ENCODE measurements at places on chromosomes 12 and 14.

- no peak for DNase-seq
These were observed 98.9 kb downstream of the ARID2 start for GRCh38 chr12:45828402-45828801.

- DNase-seq = no peak
These were observed 227.9 kb downstream of the SLC25A21 start for GRCh38 chr14:36944307-36945010.

- no peak for DNase-seq
These were observed 2.1 kb downstream of the ATP2B1 start for GRCh38 chr12:89706551-89706950.

GRCh38 chr12:119014368-119014767, 33.0 kb downstream of the SRRM4 start:
- DNase-seq = no peak

DNA sequence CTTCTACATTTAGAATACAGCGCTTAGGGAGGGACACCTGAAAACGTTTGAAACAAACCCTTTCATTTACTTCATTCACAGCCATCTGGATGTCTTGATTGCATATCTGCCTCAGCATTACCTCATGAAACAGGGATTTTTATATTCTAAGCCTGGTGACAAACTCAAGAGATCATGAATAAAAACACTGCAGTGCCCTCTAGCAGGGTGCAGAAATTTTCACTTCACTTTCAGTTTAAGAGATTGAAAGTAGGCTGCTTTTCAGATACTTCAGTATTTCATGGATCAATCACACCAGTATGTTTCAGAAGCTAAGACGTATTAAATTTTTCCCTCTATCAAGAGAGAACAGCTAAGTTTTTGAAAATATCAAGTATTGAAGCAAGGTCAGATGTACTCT, 467.8 kb downstream of the MDGA2 start:
- DNase-seq = peak; percentile 27

- DNase-seq = no peak
These were observed 22.2 kb downstream of the RTRAF start for GRCh38 chr14:52011523-52011922.

DNA sequence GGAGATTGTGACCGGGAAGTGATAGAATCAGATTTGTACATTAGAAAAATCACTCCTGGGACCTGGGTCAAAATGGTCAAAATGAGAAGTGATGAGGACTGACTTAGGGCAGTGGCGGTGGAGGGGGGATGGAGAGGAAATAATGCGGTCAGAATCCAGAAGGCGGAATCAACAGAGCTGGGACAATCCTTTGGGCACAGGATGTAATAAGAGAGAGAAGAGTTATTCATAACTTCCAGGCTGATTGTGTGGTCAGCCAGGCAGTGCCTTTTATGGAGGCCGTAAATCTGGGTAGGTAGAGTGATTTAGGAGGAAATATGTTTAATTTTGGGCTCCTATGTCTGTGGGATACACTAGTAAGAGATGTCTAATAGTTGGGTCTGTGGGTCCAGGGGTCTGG, 21.6 kb downstream of the FBXL14 start:
- no peak for DNase-seq

DNA sequence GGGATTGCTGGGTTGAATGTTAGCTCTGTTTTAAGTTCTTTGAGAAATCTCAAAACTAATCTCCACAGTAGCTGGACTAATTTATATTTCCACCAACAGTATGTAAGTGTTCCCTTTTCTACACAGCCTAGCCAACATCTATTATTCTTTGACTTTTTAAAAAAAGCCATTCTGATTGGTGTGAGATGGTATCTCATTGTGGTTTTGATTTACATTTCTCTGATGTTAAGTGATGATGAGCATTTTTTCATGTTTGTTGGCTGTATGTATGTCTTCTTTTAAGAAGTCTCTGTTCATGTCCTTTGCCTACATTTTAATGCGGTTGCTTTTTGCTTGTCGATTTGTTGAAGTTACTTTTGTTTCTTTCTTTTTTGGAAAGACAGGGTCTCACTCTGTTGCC, 301.1 kb upstream of the OR4E1 start:
- DNase-seq = no peak

DNA sequence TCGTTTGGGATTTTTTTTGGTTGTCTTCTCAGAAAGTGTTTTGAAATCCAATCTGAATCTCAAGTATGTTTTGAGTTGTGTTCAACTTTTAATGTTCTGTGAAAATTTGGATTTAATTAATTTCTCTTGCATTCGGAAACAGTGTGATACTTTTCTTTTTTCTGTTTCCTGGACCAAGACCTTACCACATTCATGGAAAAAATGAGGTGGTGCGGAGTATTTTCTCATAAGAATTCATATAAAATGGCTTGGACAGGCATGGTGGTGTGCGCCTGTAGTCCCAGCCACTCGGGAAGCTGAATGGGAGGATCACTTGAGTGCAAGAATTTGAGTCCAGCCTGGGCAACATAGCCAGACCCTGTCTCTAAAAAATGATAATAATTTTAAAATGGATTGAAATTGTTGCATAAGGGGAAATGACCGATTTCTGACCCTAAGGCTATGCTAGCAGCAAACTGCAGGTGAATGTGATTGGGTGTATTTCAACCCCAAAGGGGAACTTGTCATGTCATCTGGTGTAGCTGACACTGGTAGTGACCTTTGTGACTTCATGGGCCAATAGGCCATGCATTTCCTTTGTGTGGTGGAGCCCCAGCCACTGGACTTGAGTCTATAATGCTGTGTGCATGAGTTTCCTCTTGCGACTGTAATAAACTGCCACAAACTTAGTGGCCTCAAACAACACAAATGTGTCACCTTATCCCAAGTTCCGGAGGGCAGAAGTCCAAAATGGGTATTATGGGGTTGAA, 123.5 kb upstream of the RFLNA start:
- no peak for DNase-seq

DNA sequence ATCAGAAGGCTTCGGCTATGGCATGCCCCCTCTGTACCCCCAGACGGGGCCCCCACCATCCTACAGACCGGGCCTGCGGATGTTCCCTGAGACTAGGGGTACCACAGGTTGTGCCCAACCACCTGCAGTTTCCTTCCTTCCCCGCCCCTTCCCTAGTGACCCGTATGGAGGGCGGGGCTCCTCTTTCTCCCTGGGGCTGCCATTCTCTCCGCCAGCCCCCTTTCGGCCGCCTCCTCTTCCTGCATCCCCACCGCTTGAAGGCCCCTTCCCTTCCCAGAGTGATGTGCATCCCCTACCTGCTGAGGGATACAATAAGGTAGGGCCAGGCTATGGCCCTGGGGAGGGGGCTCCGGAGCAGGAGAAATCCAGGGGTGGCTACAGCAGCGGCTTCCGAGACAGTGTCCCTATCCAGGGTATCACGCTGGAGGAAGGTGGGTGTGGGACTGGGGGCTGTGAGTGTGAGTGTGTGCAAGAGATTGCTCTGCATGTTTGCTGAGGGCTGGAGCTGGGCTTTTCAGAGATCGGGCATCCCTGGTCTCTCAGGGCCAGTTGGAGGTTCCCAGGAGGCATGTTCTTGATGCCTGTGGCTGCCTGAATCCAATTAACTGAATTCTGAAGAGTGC, 8.6 kb downstream of the NFATC4 start:
- DNase-seq = no peak

- no peak for DNase-seq
These were observed 33.4 kb upstream of the ALG10 start for GRCh38 chr12:33988913-33989312.

- peak; percentile 100 for DNase-seq
These were observed at the start of gene FBRSL1 for GRCh38 chr12:132489602-132490266. Gene FBRSL1, plus strand, starts transcription at chr12:132490151.

- no peak for DNase-seq
These were observed 449.2 kb downstream of the ZFP36L1 start for GRCh38 chr14:68343534-68344118.

GRCh38 chr12:46907791-46908190, 82.0 kb upstream of the SLC38A4 start:
- DNase-seq = no peak

DNA sequence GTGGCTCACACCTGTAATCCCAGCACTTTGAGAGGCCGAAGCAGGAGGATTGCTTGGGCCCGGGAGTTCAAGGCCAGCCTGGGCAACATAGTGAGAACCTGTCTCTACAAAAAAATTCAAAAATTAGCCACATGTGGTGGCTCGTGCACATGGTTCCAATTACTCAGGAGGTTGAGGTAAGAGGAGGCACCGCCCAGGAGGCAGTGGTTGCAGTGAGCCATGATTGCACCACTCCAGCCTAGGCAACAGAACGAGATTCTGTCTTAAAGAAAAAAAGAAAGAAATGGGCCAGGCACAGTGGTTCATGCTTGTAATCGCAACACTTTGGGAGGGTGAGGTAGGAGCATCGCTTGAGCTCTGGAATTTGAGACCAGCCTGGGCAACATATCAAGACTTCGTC, 33.5 kb downstream of the MAP1LC3B2 start:
- DNase-seq = no peak

GRCh38 chr14:37021390-37021789, 151.0 kb downstream of the SLC25A21 start:
- no peak for DNase-seq

DNA sequence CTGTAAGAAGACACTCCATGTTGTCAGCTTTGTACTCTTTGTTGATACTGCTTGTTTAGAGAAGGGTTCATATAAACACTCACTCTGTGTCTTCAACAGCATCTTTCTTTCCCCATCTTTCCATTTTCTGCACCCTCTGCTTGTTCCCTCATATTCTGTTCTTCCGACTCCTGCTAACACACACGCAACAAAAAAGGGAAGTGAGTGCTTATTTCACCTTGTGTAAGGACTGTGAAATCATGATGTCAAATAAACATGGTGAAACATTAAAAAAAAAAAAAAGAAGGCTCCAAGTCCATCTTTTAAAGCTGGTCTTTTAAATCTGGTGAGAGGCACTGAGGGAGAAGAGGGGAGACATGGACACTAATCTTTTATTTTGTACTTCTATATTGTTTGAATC, 145.4 kb downstream of the RPAP3 start:
- no peak for DNase-seq

- no peak for DNase-seq
These were observed 8.3 kb downstream of the BMAL2 start for GRCh38 chr12:27340971-27341370.

GRCh38 chr12:2845280-2845679, 10.4 kb upstream of the NRIP2 start:
- no peak for DNase-seq

DNA sequence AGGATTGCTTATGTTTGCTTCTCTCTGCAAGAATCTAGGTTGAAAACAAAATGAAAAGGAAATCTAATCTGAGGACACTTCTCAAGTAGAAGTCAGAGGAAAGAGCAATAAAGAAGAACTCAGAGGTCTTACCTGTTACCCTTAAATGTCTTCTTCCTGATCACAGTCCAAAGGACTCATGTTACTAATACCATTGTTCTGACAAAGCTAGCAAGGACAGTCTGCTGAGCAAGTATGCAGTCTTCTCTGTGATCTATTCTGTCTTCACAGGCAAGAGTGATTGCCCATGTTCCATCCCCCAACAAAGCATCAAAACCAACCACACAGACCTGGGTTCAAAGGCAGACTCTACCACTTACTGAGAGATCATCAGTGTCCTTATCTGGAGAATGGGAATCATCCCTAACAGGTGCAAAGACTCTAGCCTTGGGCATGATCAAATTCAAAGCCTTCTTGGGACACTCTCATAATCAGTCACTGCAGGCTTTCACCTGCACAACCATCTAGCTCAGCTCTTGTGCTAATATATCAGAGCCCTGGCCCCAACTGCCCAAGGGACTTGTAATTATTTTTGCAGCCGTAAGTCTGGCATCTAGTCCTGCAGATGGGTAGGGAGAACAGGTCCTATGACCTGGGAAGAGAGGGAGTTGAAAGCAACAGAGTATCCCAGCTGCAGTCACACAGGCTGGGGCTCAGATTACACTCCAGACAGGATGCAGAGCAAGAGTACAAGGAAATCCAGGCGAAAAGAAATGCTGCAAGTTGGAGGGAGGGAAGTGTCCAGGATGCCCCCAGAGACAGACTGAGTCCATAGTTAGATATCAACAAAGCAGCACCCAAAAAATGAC, 97.9 kb upstream of the NUDT4 start:
- no peak for DNase-seq

GRCh38 chr14:60643463-60644314, 5.6 kb downstream of the SIX1 start:
- no peak for DNase-seq

- no peak for DNase-seq
These were observed 152.7 kb downstream of the DPF3 start for GRCh38 chr14:72740966-72741825.

- DNase-seq = no peak
These were observed 465.6 kb downstream of the ZFP36L1 start for GRCh38 chr14:68327231-68327630.

DNA sequence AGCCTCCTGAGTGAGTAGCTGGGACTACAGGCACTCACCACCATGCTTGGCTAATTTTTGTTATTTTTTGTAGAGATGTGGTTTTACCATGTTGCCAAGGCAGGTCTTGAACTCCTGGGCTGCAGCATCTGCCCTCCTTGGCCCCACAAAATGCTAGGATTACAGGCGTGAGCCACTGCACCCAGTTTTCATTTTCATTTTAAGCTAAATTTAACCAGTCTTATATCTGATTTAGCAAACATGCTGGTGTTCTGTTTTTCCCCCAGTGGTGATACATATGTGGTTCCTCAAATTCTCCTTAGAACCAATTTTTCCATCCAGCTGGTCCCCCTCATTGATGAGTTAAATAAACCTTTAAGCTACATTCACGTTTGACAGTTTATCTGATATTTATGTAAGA, 43.8 kb upstream of the BICD1 start:
- DNase-seq = no peak

DNA sequence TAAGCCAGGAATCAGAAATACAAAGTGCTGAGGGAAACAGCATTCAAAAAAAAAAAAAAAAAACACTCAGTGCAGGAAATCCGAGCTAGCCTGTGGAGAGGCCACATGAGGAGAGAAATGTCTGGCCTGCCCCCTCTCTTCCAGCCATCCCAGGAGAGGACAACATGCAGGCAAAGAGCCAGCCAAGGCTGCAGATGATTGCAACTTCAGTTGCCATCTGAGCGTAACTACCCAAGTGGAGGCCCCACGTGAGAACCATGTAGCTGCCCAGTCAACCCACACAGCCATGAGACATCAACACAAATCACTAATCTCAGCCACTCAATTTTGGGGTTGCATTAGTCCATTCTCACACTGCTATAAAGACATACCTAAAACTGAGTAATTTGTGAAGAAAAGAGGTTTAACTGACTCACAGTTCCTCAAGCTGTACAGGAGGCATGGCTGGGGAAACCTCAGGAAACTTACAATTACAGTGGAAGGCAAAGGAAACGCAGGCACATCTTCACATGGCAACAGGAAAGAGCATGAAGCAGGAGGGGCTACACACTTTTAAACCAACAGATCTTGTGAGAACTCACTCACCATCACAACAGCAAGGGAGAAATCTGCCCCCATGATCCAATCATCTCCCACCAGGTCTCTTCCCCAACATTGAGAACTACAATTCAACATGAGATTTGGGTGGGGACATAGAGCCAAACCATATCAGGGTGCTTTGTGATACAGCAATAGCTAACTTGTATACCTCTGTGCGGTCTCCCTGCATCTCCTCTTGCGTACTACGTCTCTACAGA, 161.1 kb downstream of the PIWIL1 start:
- DNase-seq = no peak
